ENCODE measurements at places on chromosomes 13 and 19. TPM values are rescaled to one million over a fixed set of nuclear protein-coding genes. Genes with fewer than 3 reads are reported as not detected.

- no peak for DNase-seq
Observed at GRCh38 chr19:6540918-6541689, 10.3 kb downstream of the TNFSF9 start.

GRCh38 chr19:5155586-5156210 lies 184.9 kb downstream of the PTPRS start:
- DNase-seq: no peak

DNA sequence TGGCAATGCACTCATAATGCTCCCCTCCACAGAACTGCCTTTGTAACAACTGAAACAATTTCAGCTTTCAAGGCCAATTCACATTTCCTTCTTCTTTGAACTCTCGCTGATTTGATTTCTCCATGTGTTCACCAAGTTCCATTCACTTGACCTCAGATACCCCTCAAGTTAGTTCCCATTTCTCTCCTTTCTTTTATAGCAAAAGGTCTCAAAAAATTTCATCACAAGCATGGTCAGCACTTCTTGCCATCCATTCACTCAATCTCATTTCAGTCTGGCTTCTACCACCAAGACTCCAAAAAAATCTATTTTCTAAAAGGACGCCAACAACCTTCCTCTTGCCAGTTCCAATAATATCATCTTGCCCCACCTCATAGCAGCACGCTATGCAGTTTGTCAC lies 135.7 kb downstream of the DIAPH3 start:
- DNase-seq: no peak

- no peak for DNase-seq
Observed at GRCh38 chr13:112067871-112068539, 1.1 kb downstream of the SOX1 start.

DNA sequence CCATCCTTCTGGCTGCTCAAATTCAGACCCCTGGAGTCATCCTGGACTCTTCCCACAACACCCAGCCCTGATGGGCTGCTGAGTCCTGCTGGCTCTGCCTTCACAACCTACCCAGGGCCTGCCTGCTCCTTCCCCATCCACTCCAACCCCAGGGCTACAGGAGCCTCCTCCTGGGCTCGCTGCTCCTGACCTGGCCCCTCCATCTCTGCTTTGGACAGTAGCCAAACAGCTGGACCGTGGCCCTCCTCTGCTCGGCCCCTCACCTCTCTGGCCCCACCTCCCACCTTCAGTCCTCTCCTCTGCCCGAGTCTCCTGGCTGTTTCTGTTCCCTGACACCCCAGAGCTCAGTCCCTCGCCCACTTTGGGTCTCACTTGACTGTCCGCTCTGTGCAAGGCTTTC lies 66.7 kb downstream of the CEBPG start:
- peak; percentile 25 for DNase-seq

GRCh38 chr19:2425622-2426581 lies 1.5 kb downstream of the TIMM13 start:
- DNase-seq: no peak

DNA sequence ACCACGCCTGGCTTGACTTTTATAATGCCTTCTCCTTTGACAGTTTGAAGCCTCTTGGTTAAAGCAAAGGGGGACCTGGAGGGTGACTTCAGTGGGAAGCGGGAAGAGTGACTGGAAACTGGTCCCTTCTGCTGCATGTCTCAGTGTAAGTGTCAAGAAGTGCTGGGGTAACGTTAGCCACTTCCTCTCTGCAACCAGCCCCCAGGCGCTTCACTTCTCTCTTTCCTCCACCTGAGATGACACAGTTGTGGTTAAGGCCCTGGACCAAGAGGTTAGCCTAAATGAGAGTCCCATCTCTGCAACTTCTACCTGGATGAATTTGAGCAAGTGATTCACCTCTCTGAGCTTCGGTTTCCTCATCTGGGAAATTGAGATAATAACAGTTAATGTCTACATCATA lies 16.3 kb downstream of the LEUTX start:
- no peak for DNase-seq

Gene MRI1
- 25.7 TPM for total RNA-seq

- DNase-seq: no peak
Observed at GRCh38 chr13:44400736-44401135, 27.1 kb downstream of the SERP2 start.

DNA sequence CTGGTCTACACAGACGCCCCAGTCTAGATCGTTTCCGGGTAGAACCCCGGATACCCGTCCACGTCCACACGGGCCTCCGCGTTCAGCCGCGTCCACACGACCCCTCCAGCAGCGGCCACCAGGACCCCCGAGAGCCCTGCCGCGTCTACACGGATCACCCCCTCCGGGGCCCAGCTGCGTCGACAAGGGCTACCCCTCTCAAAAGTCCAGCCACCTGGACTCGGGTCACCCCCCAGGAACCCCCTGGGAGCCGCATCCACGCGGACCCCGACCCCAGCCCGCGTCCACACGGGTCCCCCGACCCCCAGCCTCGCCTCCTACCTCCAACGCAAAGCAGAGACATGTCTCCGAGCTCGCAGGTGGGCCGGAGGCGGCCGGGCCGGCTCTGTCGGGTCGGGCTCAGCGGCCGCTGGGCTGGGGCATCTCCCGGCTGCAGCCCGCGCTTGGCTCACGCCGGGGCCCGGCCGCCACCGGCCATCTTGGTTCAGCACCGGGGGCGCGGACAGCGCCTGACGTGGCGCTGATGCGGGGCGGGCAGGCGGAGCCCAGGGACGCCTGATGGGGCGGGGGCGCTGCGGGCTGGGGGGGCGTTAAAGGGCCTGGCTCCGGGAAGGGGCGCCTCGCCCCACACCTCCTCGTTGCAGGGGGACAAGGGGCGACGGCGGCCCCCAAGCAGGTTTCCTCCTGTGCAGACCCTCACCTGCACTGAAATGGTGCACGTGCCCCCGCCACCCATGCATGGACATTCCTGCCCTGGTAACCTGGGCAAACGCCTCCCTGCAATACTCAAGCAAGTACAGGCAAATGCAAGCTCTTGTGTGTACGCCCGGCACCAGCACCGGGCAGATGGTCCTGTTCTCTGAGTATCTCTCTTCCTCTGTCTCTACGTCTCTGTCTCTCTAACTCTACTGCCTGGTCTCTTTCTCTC lies at the start of gene UNC13A:
Gene UNC13A, minus strand, starts transcription at position 498 of the 928 bp plus-strand sequence. Its CDS starts 155 bp downstream, at position 343.
- DNase-seq: peak; percentile 84

DNA sequence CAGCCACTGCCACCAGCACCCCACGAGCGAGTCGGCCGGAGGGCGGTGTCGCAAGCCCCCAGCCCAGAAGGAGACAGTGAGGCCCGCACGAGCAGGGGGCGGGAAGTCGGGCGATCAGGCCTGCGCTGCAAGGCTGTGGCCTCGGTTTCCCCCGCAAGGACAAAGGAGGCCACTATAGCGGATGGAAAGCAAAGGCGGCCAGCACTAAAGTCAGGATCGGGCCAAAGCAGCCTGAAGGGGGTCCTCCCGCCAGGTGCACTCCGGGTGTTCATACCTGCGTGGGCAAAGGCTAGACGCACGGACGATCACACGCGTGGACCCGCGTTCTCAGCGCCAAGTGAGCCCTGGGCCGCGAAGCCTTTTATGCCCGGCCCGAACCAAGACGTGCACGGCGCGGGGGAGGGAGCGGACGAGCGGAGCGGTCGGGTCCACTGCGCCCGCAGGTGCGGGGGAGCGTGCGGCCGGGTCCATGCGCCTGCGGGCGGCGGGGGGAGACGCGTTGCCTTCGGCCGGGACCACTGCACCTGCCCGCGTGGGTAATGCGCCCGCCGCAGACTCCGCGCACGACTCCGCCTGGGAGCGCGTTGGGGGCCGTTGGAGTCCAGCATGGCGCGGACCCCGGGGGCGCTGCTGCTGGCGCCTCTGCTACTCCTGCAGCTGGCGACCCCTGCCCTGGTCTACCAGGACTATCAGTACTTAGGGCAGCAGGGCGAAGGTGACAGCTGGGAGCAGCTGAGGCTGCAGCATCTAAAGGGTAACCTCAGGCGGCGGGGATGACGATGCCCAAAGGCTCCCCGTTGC lies at the start of the genes PRDX2 and THSD8:
Gene PRDX2, minus strand, starts transcription at position 335 of the 801 bp plus-strand sequence. CDS start 539 bp downstream, outside the sequence.
Gene THSD8, plus strand, starts transcription at position 604 of the 801 bp plus-strand sequence. Its CDS starts 3 bp downstream, at position 607.
- DNase-seq: peak; percentile 90

Gene C19orf33
- total RNA-seq: 12.7 TPM

Gene COMP
- total RNA-seq: 0.14 TPM

GRCh38 chr13:40961826-40962225 lies 57.3 kb downstream of the ELF1 start:
- no peak for DNase-seq

DNA sequence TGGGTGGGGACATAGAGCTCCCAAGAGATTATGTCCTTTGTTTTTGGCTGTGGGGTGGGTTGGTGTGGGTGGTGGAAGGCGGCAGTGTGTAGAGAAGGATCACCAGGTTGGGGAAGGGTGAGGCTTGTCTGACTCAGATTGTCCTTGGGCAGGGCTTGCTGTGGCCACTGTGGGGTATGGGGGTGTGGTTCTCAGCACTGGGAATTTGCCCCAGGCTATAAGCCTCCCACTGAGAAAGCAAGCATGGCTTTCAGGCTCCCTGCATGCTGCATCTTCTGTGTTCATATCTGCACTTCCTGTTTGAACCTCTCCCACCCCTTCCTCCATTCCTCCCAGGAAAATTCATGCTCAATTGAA lies 34.9 kb downstream of the DNAJC15 start:
- DNase-seq: peak; percentile 75

Gene TNFRSF19
- 66.4 TPM for total RNA-seq

Gene ADM5
- 10.4 TPM for total RNA-seq

Gene FAM174C
- total RNA-seq: 51.0 TPM
